ENCODE measurements at places on chromosomes 3 and 15. TPM values are rescaled to one million over a fixed set of nuclear protein-coding genes. Genes with fewer than 3 reads are reported as not detected.

GRCh38 chr3:192168202-192168601 lies 559.1 kb downstream of the FGF12 start:
- no peak for DNase-seq

GRCh38 chr3:127691489-127691888 lies 18.7 kb downstream of the ABTB1 start:
- DNase-seq = peak; percentile 6

GRCh38 chr3:4514321-4514720 lies 21.2 kb downstream of the ITPR1 start:
- DNase-seq = no peak

DNA sequence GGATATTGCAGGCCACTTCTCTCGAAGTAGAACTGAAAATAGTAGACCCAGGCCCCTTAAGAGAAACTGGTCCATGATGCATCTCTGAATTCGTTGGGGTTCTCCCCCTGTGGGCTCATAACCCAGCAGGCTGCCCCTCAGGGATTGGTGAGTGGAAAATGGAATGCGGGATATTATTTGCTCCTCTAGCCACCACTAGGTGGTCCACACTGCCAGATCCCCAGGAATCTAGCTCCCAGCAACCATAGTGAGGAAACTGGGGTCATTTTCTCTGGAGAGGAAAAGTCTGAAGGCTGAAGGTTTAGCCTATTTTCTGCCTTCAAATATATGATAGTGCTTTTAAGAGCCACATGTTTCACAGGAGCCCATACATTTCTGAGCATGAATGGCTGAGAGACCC lies 6.7 kb downstream of the CX3CR1 start:
- no peak for DNase-seq

GRCh38 chr3:78820542-78820941 lies 947.3 kb downstream of the ROBO1 start:
- DNase-seq = no peak

GRCh38 chr3:58666683-58667082 lies at the start of gene FAM3D:
FAM3D (minus strand) TSS chr3:58666774; CDS start chr3:58655563, 11,211 bp downstream.
- no peak for DNase-seq

GRCh38 chr3:15499536-15499935 lies 22.0 kb downstream of the COLQ start:
- no peak for DNase-seq

DNA sequence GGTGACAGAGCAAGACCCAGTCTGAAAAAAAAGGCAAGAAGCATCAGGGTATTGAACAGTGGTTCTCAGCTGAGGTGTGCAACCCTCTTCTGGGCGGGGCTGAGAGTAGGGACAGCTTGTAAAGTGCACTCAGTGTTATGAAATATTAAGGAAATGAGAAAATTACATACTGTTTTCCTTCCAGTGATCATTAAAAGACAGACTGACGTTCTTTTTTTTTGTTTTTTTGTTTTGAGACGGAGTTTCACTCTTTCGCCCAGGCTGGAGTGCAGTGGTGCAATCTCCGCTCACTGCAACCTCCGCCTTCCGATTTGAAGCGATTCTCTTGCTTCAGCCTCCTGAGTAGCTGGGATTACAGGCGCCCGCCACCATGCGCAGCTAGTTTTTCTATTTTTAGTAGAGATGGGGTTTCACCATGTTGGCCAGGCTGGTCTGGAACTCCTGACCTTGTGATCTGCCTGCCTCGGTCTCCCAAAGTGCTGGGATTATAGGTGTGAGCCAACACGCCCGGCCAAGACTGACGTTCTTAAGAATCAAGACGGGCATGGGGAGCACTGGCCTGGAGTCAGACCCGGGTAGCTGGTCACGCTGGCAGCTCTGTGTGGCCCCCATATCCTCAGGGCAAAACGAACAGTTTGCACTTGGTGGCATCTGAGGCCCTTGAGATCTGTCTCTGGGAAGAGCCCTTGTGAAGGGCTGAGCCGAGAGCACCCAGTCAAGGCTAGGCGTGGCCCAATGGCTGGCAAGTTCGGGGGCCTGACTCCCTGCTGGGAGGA lies 11.4 kb downstream of the MAN2A2 start:
- DNase-seq = no peak

GRCh38 chr15:41013691-41014414 lies 60.6 kb downstream of the CHAC1 start:
- no peak for DNase-seq

- no peak for DNase-seq
These were observed 21.5 kb downstream of the CYFIP1 start for GRCh38 chr15:22958487-22959280.

GRCh38 chr3:82020282-82020681 lies 258.8 kb upstream of the GBE1 start:
- no peak for DNase-seq

DNA sequence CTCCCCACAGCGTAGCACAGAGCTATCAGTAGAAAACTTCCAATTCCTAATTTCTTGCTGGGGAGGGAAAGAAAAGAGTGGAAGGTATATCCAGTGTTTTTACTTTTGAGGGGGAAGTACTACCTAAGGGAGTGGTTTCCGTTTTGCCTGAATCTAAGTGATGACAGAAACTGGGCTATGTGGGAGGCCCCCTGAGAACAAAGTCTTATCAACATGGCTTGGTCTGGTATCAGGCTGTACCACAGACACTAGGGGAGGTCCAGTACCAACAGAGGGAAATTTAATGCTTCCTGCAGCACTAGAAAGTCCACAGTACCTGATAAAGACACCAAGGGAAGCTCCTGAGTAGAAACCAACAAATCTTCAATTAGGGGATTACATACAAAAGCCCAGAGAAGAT lies 199.2 kb downstream of the IL5RA start:
- DNase-seq = no peak

DNA sequence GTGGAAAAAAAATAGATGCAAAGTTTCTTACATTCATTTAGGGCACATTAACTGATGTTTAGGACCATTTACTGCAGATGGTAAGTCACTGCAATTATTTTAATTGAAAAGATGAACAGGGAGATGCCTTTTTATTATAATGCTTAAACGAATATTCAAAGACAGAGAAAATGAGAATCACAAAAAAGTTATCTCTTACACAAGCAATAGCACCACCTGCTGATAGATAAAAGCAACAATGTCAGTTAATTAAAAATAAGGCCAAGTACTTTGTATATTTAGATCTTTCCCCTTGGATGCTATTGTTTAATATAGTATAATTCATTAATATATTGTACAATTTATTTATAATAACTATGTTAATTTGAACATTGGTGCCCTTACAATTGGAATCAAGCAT lies 55.9 kb downstream of the IFT80 start:
- DNase-seq = no peak

DNA sequence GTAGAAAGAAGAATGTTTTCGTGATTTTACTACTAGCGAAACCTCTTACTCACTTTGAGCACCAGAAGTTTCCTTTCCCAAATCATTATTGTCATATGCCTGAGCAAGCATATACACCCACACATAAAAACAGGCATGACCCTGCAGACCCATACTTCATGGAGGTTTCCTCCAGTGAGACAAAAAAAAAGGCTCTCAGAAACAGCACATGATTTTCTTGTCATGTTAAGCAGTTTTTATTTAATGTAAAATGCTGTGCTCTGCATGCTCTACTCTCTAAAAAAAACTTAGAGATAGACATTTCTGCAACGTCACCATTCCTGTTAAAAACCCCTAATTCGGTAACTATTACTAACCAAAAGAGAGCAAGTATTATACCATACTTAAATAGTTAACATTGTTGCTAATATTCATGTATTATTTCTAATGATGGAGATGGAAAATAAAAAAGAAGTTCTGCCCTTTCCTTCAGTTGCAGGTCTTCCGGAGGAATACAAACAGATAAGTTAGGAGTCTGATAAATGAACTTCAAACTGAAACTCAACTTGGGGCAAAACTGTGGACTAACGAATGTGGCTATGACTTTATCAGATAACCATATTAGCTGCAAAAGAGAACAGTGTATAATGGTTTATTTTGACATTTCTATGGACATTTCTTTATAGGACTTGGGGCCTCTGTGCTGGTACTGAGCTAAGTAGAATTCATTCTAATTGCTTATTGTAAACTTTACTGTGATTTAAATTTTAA lies 15.9 kb downstream of the CD200R1 start:
- no peak for DNase-seq

DNA sequence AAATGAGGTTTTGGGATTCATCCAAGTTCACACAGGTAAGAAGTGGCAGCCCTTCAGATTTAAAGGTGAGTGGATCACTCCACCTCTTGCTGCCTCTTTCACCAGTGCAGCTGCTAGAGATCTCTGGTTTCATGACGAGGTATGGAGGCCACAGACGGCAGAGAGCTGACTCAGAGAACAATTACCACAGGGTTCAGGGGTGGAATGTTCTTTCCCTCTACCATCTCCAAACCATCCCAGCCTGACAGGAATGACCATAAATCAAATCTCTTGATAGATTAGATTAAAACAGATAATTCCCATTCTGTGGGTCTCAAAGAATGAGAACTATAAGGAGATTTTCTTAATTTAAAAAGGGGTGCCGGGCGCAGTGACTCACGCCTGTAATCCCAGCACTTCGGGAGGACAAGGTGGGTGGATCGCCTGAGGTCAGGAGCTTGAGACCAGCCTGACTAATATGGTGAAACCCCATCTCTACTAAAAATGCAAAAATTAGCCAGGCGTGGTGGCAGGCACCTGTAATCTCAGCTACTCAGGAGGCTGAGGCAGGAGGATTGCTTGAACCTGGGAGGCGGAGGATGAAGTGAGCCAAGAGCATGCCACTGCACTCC lies 174.2 kb upstream of the ATP11B start:
- no peak for DNase-seq

- no peak for DNase-seq
These were observed 17.9 kb upstream of the HDAC11 start for GRCh38 chr3:13462125-13462629.

DNA sequence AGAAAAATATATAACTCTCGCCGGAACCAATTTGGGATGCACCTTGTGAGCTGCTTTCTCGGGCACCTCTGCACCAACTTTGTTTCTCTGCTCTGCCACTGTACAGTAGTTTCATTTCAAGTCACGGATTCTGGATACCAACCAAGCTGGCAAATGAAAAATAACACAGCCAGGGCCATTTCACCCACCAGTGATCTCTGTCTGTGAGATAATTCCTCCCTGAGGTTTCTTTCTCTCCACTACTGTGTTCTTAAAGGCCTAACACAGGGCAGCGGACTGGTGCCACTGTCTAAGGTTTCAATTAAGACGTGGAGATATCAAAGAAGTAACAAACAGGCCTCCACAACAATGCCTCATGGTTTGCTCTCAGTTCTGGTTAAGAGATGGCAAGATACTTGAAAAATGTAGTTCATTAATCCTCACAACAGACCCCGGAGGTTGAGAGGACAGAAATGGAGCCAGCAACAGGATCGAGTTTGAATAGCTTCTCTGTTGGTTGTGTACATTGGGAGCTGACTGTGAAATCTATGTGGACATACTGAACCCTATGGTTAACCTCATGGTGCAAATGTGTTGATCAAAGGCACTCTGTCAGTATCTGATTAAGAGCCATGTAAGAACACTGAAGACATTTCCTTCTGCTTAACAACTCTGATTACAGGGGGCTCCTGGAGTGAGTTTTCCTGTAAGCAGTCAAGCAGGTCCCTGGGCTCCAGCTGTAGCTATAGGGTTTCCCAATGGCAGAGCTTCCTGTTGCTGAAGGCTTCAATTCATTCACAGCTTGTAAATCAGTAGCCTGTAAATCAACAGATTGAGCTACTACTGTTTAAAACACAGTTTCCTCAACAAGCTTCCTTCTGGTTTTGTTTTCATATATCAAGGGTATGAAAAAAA lies 470.5 kb downstream of the EPHA3 start:
- DNase-seq = no peak

DNA sequence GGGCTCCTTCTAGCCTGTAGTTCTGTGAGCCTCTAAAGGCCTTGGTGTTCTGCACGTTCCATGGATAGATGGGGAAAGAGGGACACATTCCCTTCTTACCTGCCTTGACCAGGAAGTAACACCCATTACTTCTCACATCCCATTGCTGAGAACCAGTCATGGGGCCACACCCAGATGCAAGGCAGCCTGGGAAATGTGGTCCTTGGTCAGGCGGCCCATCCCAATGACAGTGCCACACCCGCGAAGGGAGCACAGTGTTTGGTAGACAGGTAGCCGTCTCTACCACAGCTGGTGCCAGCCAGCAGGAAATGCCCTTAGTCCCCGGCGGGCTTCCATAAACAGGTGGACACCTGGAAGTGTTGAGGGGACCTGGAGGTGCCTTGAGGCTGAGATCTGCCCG lies 23.2 kb upstream of the LCTL start:
- no peak for DNase-seq

- DNase-seq = no peak
These were observed 789.8 kb downstream of the ROBO1 start for GRCh38 chr3:78978037-78978436.

DNA sequence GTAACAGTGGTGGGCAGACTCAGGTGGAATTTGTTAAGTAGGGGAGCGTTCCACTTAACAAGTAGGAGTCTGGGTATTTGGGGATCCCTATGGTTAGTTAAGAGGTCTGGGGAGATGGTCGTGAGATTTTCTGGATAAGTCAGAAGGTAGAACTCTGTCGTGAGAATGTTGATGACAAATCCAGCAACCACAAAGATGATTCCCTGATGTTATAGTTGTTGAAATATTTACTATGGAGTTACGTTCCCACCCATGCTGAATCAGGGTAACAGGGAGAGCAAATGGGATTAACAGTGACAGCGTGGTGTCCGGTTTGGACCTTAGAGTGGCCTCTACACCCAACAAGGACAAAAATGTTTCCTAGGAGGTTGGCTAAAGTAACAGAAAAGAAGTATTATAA lies 110.8 kb downstream of the MFSD1 start:
- DNase-seq = no peak

- no peak for DNase-seq
These were observed 92.4 kb downstream of the CSNK1G1 start for GRCh38 chr15:64263567-64263966.

DNA sequence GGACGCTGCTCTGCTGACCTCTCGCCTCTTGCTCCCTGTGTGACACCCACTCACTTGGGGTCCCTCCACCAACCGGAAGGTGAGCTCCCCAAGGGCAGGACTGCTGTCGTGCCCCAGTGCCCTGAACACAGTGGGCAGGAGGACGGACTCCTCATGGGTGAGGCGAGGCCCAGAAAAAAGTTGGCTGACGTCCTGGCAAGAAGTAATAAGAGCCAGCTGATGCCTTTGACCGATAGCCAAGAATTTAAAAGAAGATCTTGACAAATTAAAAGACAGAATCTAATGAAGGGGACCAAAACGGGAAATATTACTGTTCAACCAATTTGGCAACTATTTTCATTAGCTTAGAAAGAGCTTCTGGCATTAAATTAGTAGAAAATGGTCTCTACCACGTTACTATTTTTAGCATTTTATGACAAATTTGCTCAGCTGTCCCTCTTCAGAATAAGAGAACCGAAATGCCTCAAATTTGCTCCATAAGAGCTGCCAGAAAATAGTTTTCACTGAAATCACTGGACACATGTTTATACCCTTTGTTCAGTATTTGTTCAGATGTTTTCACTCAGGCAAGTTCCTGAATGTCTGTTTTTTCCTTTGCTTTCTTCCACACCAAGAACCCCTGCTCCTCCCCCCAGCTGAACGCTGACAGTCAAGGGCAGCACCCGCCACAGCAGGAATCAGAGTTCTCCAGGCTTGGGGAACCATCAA lies 60.5 kb downstream of the XXYLT1 start:
- DNase-seq = peak; percentile 64

Gene WNT7A
- total RNA-seq = not detected

Gene FBXL2
- total RNA-seq = 19.3 TPM

Gene ISLR
- total RNA-seq = 314 TPM

Gene INSYN1
- total RNA-seq = 20.3 TPM

Gene INKA1
- total RNA-seq = 1.8 TPM

Gene CYP11A1
- total RNA-seq = 38.5 TPM

Gene GNAT1
- not detected for total RNA-seq
